Hematopoietic multipotent progenitor cell treated with erythropoietin and hydrocortisone succinate and interleukin-3 and kit ligand, for 6 days (in vitro differentiated cells): ENCODE measurements at places on chromosomes 13 and 19.

DNA sequence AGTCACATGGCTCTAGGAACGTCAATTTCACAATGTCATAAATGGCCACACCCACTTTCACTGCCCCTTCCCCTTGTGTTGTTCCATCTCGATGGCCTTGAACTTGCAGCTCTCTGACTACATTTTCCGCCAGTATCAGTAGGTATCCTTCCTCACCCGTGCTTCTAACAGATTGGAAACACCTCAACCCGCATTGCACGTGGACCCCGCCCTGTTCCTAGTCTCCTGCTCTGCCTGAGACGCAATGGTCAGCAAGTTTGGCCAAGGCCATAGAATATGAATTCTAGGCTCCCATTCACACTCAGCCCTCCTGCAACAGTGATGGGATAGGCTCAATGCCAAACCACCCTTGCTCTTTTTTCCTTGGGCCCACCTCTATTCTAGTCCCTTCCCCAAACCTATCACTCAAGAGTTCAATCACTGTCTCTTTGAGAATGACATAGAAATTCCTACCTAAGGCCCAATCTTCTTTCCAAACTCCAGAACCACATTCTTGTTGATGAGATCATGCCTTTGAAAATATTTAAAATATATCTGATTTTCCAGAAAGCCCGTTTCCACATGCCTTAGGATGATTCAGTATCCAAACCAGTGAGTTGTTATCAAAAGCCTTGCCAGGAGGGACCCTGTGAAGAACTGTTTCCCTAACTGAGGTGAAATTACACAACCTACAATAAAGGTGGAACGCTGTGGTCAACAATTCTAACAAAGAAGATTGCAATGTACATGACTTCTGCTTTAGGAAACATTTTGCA, 334.6 kb downstream of the MYO16 start:
- DNase-seq = no peak

GRCh38 chr13:66328476-66328875, 901.7 kb downstream of the PCDH9 start:
- DNase-seq = no peak

DNA sequence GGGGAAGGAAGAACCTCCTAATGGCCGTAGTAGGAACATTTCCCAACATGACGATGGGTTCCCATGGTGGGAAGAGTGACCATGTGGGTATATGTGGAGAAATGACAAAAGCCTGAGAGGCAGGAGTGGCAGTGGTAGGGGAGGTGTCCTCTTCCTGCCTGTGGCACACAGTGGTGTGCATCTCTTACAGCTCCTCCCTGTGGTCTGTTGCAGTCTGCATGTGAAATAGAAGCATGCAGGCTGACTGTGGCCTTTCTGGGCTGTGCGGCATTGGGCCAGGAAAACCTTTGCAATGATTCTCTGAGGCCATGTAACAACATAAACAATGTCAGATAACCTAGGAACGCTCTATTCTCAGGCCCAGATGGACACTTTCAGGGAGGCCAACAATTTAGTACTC, 84.0 kb downstream of the LACC1 start:
- no peak for DNase-seq

- DNase-seq = peak; percentile 58
These were observed 103.7 kb upstream of the EDNRB start for GRCh38 chr13:78022164-78022877.

DNA sequence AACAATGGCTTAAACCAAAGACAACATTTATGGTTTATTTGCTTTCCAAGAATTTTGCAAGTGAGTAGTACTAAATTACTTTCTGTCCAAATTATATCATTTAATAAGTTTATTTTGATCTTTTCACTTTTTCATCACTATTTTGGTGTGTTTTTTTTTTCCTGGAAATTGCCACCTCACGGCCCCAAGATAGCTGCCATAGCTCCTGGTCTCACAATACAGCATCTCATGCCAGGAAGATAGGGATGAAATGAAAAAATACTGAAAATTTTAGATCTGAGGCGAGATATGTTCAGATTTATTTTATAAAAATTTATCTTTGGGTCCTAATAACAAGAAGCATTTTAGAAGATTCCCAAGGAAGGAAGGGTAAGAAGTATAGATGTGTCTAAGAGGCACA, 6.9 kb upstream of the FPR3 start:
- no peak for DNase-seq

GRCh38 chr13:51805925-51806324, 2.0 kb upstream of the DHRS12 start:
- no peak for DNase-seq

DNA sequence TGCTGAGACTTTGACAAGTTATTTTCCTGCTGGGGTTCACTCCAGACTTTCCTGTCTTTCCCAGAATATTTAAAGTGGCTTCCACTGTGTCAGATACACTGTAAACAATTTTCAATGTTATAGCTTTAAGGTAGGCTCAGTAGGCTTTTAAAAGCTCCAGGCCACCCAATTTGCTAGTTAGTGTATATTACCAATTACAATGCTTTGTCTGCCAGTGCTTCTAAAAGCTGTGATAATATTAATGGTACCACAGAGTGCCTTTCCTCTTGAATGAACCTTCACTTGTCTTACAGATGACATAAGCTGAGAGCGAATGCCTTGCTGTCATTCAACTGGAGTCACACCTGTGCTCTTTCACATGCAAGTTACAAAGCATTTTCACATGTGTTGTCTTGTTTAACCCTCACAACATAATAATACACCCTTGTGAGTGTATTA, 239.7 kb upstream of the HTR2A start:
- no peak for DNase-seq

- no peak for DNase-seq
These were observed 38.7 kb upstream of the KLF2 start for GRCh38 chr19:16285769-16286498.

GRCh38 chr13:53953183-53953582, 924.6 kb downstream of the OLFM4 start:
- no peak for DNase-seq

- DNase-seq = no peak
These were observed 118.5 kb downstream of the STK24 start for GRCh38 chr13:98458431-98458830.

GRCh38 chr19:13700621-13701020, 63.7 kb upstream of the MRI1 start:
- DNase-seq = no peak

DNA sequence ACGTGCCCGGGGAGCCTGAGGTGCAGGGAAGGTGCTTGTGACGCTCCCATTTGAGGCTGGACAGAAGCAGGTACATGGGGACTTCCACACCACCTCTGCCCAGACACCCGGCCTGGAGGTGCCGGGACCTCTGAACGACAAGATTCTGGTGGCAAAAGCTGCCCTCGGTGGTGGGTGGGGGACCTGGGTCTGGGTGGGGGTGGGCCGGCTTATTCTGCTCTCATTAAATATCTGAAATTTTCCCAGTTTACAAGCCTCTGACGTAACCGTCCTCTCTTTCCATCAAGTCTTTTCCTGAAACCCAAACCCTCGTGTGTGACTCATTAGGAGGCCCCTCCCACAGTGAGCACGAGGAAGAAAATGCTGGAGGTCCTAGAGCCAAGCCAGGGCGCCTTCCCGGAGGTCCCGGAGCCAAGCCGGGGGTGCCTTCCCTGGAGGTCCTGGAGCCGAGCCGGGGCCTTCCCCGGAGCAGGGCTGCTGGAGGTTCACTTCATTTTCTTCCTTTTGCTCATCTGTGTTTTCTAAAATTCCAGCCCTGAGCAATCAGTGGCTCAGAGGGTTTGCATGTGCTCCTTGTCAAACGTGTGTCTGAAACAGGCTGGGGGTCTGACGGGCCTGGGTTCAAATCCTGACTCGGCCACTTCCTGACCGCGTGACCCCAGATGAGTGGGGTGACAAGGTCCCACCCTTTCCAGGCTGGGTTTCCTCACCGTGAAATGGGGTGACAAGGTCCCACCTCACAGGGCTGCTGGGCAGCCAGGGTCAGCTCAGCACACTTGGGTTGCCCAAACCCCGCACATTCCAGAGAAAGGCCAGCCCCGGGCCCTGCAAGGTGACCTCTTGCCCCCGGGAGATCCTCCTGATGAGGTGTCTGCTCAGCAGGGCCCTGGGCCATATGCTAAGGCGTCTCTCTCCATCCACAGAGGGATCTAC, 10.0 kb downstream of the CFD start:
- DNase-seq = no peak

DNA sequence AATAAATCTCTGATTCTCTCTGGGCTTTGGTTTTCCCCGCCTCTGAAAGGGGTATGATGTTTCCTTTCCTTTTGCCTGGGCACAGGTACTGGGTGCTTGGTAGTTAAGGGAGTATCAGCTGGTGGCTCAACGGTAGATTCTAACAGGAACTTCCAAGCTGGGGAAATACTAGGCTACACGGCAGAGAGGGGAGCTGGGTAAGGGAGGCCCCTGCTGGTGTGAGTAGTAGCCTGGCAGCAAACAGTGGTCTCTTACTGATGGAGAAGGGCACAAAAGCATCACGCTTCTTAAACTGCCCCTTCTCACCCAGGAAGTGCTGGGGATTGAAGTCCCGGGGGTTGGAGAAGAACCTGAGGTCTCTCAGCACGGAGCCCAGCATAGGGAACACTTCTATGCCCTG, 26.9 kb upstream of the CYP2A7 start:
- peak; percentile 27 for DNase-seq

GRCh38 chr13:24180750-24181377, 20.3 kb downstream of the SPATA13 start:
- DNase-seq = no peak

DNA sequence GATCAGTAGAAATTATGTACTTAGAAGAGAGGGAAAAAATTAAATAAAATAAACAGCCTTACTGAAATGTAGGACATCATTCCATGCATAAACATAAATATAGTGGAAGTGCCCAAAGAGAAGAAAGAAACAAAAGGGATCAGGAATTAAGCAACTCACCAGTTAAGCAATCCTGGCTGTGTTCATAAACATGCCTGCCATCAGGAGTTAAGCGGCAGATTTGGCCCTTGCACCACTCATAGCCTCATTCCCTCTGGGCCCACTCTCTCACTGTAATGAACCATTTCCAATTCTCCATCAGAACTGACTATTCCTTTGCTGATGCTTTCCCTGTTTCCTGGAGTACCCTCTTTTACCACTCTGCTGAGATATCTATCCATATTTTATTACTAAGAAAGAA, 281.4 kb downstream of the LHFPL6 start:
- no peak for DNase-seq

DNA sequence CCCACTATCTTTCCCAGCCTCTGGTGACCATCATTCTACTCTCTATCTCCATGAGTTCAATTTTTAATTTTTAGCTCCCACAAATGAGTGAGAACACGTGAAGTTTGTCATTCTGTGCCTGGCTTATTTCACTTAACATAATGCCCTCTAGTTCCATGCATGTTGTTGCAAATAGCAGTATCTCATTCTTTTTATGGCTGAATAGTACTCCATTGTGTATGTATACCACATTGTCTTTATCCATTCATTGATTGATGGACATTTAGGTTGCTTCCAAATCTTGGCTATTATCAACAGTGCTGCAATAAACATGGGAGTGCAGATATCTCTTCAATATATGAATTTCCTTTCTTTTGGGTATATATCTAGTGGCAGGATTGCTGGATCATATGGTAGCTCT, 22.9 kb upstream of the ZFP82 start:
- DNase-seq = no peak

GRCh38 chr19:39410017-39410830, 2.2 kb upstream of the PLEKHG2 start:
- DNase-seq = peak; percentile 61

- DNase-seq = no peak
These were observed 25.5 kb downstream of the PHF11 start for GRCh38 chr13:49521224-49521623.

GRCh38 chr19:11159598-11160439, 4.2 kb upstream of the SPC24 start:
- DNase-seq = peak; percentile 58

GRCh38 chr13:23504180-23504579, 66.0 kb upstream of the TNFRSF19 start:
- no peak for DNase-seq

- DNase-seq = peak; percentile 80
These were observed 2.5 kb downstream of the LCP1 start for GRCh38 chr13:46179491-46179908.

GRCh38 chr13:30431269-30431940, 9.1 kb downstream of the UBE2L5 start:
- no peak for DNase-seq

GRCh38 chr19:31907661-31908060, 437.7 kb upstream of the ZNF507 start:
- DNase-seq = no peak

DNA sequence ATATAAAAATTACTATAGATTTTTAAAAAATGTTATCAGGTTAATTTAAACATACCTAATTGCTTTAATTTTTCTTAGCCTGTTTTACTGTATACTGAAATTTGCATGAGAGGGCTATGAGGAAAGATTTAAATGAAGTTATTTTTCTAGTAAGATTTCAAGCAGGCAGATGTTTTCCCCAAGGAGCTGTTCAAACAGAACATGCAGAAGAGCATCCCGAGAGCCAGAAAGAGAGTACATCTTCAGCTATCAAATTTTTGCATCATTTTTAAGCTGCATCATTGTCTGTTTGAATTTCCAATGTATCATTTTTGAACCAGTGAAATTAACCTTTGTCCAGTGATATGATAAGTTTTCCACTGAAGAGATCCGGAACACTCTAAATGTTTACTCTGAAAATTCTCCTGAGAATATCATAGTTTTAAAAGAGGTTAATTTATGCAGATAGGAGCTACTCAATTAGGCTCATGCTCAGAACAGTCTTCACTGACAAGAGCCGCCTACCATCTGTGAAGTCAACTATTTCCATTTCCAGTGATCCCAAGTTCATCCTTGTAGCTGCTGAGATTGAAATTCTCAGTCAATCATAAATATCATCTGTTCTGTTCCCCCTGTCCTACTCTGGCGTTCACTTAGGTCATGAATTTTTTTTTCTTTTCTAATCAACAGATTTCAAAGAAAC, 467.7 kb upstream of the NBEA start:
- no peak for DNase-seq

DNA sequence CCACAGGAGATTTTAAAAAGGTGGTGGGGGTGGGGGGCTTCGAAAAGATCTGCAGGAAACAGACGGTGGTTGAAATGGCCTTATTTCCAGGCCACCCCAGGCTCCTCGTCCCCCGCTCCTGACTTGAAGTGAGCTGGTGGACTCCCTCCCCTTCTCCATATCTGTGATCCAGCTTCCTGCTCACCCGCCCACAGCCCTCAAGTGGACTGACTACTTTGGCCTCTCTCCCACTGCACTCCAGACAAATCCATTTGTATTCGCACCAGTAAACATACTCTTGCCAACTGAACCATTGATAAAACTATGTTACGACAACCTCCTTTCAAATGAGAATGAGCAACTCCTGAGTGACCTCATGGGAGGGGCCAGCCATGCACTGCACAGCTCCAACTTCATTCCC, 259.5 kb downstream of the COL4A1 start:
- DNase-seq = peak; percentile 5

GRCh38 chr13:71842003-71842402, 25.0 kb downstream of the DACH1 start:
- no peak for DNase-seq

GRCh38 chr19:11673608-11674041, 65.1 kb downstream of the ZNF823 start:
- peak; percentile 56 for DNase-seq

- DNase-seq = no peak
These were observed 47.9 kb upstream of the TMTC4 start for GRCh38 chr13:100722517-100722916.
